ENCODE measurements at places on chromosomes 4 and X.
A peak's percentile ranks its signal among the peaks of the same experiment; 100 is the strongest.

DNA sequence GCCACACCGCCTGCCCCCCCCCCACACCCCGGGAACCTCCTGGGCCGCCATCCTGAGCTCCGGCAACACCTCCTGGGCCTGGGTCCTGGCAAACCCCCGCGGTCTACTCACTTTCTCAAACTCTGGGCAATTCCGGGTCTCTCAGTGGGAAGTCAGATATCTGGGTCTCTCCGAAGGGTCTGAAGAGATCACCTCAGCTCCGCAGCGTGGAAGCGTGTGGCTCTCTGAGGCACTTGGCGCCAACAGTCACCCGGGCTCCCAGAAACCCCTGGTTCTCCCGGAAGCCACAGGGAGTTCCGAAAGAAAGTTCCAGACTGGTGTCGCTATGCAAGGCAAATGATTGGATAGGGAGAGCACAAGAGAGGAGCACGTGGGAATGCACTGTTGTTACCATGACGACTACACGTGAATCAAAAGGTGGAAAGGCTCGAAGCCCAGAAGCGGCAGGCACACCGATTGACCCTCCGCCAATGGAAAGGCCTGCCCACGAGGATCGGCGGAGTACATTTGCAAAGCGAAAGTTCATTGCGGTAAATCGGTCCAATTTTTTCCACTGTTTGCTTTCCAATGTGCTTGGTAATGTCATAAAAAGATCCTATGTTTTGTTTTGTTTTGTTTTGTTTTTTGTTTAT, at the start of gene PNMA6E:
PNMA6E (minus strand) TSS at position 218 of the 632 bp plus-strand sequence. CDS start 2,501 bp downstream, outside the sequence.
- no peak for DNase-seq

DNA sequence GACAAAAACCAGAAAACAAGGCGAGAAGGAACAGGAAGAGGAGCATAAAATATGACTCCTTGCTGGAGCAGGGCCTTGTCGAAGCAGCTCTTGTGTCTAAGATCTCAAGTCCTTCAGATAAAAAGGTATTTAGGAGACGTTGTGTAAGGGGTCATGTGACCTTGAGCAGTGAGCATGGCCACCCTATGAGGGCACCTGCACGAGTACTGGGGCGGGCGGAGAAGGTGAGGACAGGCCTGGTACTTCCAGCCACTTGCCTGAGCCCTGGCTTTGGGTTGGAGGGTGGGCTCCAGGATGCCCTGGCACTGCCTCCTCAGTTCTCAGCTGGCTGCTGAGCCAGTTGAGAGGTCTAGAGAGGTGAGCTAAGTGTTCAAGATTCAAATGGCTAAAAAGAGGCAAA, 29.9 kb downstream of the NSD2 start:
- DNase-seq, result no peak

DNA sequence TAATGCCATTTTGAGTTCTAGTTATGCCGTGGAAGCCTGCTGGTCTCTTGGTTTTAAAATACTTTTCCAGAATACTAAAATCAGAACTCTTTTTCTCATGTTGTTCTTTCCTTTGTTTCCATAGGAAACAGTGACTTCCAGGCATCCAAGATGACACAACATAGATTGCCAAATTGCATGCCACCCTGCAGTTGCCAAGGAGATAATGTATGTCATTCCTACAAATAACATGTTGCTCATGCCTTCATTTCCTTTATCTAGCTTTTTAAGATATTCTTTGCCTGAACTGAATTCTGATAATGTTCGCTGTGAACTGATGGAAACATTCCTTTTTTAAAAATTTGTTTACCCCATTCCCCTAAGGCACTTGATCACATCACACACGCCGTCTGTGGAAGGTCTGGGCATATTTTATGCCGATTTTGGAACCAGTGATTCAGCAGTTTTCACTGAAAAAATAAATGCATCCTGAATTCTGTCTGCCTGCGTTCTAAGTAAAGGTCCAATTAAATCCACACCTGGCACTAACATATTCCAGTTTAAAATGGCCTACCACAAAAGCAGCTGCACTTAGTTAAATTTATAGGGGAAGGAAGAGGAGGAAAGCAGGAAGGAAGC, 38.0 kb upstream of the COX7B2 start:
- no peak for DNase-seq

GRCh38 chr4:175066923-175067627, 148.9 kb downstream of the ADAM29 start:
- DNase-seq, result no peak

DNA sequence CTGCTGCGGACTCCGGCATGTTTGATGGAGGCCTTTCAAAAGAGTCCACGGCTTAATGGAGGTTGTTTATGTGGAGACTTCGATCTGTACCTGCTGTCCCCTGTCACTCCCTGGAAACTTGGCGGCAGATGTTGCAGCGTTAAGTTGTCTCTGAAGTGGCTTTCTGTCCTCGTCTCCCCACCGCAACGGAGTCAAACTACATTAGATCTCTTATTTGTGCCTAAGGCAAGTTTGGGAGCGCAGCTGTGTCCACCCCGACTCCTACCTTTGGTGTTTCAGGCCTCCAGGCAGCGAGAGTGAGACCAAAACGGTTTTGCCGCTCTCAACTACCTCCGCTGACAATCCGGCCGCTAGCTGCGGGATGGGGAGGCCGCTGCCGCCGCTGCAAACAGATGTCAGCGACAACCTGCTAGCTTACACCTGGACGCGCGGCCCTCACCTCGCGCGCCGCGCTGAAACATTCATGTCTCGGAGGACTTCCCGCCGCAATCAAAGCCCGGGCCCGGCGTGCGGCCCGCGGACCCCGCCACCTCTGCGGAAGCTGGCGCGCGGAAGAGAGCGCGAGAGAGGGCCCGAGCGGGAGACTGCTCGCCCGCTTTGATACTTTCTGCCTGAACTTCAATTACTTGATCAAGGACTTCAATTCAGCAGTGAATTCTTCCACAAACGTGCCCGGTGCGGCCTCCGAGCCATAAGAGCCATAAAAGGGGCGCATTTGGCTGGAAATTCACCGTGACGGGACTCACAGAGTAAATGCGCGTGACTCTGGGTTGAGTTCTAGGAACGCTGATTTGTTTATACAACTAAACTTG, 108.4 kb downstream of the ANTXR2 start:
- DNase-seq, result no peak

DNA sequence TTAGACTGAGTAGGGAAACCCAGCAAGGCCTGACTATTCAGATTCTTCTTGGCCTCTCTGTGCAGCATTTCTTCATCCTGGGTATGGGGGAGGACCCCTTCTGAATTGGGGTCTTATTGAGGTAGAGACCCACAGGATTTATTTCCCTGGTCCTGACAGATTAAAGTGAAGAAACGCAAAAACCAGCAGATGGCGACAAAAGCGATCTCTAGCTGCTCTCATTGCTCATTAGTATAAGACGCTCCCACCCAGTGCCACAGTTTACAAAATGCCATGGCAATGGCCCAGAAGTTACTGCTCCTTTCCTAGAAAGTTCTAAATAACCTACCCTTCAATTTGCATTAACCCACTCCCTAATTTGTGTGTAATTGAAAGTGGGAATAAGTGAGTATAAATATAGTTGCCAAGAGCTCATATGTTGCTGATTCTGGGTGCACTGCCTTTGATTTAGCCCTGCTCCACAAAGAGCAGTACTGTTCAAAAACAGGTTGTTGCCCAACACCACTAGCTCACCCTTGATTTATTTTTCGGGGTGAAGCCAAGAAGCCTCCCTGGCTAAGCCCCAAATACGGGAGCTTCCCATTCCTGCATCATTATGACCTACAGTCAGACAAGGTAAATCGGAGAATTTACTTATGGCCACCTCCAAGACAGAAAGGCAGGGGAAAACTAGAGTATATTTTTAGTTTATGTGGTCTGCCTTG, 3.7 kb upstream of the BEX4 start:
- peak; percentile 68 for DNase-seq

- DNase-seq, result no peak
Measured at GRCh38 chr4:120007191-120007871, 59.3 kb downstream of the MAD2L1 start.

GRCh38 chr4:1359144-1359501, 12.1 kb downstream of the UVSSA start:
- DNase-seq, result no peak
